ENCODE measurements at places on chromosomes 7 and 10.
A peak's percentile ranks its signal among the peaks of the same experiment; 100 is the strongest.

DNA sequence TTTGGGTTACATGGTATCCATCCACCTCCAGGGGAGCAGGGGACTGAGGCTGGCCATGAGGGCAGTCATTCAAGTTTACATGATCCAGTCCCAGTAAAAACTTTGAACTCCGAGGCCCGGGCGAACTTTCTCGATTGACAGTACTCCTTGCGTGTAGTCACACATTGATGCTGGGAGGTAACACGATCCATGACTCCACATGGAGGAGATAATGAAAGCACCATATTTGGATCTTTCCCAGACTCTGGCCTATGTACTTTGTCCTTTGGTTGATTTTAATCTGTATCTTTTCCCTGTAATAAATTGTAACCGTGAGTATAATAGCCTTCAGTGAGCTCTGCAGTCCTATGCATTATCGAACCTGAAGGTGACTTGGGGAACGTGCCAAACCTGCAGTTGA, 401.6 kb downstream of the KCNMA1 start:
- no peak for DNase-seq

DNA sequence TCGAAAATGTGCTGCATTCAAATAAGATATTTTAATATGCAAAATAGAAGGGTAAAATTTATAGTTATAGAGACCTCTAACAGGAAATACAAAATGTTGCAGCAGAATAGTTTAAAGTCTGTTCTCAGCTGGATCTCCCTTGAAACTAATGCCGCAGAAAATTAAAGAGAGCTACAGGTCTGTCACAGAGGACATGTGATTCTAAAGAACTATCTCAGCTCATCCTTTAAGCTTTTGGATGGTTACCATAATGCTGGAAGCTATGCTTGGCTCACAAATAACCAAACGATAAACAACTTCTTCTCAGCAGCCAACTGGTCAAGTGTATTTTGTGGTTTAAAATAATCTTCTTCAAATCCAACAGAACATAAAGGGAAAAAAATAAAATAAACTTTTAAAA, 353.0 kb downstream of the PARD3 start:
- DNase-seq: no peak

- peak; percentile 59 for DNase-seq
Observed at GRCh38 chr7:46566097-46566774, 645.2 kb upstream of the IGFBP3 start.

- no peak for DNase-seq
Observed at GRCh38 chr7:93751421-93751820, 139.1 kb downstream of the TFPI2 start.

DNA sequence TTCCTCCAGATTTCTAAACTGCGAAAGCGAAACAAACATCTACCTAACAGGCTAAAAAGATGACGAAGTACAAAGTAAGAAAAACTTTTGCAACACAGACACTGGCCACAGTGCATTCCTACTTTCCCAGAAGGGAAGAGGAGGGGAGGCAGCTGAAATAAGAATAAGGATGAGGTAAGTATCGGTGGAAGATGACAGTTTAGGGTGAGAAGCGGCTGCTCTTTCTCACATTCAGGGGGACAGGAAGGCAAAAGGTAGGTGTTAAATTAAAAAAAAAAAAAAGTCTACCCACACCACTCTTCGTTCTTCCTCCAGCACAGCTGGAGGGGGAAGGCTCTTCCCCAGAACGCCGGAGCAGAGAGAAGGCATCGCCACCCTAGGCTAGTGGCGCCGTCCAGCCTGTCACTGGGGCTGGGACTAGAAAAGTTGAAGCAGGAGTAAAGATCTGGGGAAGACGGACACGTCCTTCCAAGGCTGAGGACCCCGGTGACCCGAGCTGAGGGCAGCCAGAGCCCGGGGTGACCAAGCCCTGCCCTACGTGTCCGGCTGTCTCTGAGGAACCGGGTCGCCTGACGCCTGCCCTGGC, 846 bp downstream of the DNAJC1 start:
- peak; percentile 44 for DNase-seq

- no peak for DNase-seq
Observed at GRCh38 chr7:150860978-150861295, 8.6 kb downstream of the AOC1 start.

- DNase-seq: no peak
Observed at GRCh38 chr10:97690133-97690532, 3.1 kb upstream of the AVPI1 start.

DNA sequence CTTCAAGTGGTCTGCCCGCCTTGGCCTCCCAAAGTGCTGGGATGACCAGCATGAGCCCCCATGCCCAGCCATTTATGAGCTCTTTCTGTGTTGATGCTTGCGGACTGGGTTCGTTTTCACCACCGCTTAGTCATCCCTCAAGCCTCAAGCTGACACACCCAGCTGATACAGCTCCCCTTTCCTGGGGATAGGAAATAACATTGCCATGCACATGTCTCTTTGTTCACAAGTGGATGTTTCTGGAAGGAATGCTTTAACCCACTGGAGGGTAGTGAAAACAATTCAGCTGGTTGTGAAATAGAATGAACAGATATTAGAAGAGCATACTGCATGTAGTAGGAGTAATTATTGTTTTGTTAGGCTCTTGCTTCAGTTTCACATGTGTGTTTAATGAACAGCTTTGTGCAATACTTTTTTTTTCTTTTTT, 8.5 kb upstream of the METTL27 start:
- DNase-seq: peak; percentile 99

- no peak for DNase-seq
Observed at GRCh38 chr10:79941146-79941545, 7.8 kb downstream of the SFTPD start.

DNA sequence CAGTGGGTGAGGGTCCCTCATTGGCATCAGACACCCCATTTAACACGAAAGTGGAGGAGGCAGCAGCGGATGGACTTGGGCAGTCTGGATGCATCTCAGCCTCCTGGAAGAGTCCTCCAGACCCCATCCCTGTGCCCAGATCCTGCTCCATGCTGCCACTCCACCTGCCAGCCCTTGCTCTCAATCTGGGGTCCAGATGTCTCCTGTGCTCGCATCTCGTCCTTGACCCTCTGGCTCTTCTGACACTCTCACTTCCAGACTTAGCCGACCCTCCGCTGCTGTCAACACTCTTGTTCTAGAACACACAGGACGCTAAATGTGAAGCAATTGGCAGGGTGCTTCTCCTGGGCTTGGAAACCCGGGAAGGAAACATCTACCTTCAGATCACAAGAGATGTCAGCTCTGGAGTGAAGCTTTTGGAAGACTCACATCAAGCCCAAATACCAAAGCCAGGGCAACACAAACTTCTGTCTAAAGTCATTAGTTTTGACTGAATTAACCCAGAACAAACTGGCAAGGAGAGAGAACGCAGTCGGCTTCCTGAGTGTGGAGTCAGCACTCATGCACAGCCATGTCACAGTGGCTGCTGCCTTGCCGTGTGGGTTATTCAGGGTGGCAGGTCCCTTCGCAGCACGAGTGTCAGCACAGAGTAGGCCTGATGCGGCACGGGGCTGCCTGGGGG, 379.1 kb downstream of the TCERG1L start:
- no peak for DNase-seq

DNA sequence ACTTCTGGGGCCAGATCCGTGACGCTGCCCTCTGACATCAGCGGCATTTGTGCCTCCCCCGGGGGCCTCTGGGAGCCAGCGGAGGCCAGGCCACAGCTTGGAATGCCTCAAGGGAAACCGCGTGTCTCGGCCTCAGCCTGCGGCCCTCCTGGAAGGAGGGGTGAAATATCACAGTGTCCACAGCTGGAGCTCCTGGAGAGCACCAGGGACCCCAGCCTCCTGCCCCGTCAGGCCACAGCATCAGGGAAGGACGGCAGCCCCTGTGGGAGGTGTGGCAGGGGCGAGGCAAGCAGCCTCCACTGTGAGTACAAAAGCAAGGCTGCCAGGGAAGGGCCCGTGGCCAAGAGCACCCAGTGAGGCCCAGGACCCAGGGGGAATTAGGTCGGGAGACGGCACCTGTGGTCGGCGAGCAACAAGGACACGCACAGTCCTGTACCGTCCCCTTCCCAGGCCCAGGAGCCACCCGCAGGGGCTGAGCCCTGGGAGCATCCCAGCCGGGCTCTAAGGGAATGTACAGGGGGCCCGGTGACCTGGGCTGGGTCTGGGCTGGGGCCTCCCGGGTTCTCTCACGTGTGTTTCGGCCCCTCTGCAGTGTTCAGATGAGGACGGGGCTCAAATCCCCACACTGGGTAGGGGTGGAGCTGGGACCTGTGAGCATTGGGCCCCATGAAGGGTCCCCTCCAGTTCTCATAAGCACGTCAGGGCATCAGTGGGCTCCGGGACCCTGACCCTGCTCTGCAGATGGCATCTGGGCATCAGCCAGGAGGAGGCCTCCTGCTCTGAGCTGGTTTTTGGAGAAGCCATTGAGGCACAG, 18.7 kb upstream of the KNDC1 start:
- no peak for DNase-seq

DNA sequence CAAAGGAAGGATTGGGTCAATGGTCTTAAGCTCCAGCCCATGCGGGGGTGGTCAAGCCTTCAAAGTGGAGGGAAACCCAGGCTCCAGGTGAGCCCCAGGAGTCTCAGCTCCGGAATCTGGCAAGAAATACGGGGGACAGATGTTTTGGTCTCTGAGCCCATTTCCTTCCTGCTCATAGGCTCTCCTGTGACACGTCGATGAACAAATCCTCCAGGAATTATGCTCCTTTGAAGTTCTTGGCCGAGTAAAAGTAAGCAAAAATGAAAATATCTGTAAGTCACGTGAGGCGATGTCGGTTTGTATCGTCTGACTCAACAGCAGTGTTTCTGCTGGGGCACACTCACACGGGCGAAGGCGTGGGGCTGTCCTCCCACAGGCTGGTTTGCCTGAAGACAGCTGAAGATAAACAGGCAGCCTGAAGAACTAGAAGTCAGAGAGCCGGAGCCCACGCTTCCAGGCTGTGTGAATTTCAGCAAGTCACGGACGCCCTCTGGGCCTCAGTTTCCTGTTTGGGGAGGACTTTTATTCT, 52.6 kb upstream of the SMNDC1 start:
- peak; percentile 64 for DNase-seq

DNA sequence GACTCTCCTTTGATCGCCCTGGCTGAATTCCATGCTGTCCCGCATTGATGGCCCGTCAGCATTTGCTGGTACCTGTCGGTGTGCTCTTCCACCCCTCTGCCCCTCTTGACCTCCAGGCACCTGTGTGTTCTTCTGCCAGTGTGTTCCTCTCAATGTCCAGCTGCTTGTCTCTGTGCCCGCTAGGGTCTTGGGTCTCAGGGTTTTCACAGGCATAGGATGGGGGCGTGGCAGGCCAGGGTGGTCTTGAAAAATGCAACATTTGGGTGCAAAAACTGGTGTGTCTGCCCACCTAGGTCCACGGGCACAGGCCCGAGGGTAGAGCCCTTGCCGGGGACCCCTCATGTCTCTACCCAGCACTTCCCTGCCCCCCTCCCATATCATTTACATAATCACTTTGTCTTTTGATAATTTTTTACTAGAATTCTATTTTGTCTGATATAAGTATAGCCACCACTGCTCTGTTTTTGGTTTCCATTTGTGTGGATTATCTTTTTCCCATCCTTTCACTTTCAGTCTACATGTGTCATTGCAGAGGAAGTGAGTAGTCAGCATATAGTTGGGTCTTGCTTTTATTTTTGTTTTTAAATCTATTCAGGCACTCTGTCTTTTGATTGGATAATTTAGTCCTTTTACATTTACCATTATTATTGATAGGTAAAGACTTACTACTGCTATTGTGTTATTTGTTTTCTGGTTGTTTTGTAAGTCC, 46.6 kb upstream of the ADRA2A start:
- no peak for DNase-seq

DNA sequence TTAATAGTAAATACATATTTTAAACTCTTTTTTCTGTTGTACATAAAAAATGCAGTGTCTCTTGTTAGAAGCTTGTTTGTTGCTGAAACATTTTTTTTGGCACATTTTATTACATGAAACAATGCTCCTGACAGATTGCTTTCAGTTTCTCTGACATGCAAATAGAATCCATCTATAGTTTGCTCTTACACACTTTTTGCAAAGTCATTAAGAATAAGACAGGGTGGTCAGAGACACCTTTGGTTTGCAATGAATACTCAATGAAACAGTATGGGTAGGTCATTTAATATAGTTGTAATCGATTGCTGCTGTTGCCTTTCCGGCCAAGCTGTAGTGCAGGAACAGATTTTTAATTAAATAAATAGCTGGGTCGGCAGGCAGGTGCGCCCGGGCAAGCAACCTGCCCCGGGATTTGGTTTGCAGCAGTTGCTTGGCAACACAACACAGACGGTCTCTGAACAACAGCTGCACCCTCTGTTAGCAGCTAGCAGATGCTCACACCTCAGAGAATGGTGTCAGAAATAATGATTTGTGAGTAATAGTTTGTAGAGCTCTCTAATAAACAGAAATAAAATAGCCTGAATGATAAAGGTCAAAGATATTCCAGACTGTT, 115.7 kb upstream of the CACNA2D1 start:
- no peak for DNase-seq

DNA sequence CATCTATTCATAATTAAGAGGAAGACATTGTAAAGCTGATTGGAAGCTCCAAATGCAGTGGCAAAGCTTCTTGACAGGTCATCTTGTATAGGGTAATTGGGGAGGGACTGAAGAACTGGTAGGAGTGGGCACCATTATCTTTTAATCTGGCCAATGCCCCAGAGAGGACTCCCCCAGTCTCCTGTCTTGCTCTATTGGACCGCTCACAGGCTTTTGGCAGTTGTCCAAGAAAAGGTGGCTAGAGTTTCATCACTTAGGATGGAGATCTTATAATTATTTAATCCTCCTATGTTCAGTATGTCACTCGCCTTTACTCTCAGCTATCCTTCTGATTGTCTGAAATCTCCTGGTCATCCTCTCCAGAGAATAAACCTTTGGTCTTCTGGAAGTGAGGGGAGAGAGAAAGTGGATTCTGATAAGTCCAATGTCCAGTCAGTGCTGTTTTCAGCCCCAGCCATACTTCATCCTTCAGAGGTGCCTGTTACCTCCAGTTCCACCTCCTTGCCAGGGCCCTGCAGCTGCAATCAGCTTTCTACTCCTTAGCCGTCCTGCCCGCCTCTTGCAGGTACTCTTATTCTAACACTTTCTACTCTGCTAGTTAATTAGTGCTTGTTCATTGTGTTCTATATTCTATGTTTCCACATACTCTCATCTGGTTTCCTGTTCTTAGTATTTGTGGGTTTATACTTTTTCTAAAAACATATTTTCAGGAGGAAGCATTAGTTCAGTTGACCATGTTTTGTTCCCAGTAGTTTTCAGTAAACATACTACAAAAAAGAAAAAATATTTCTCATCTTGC, 241.6 kb downstream of the NSUN6 start:
- no peak for DNase-seq

DNA sequence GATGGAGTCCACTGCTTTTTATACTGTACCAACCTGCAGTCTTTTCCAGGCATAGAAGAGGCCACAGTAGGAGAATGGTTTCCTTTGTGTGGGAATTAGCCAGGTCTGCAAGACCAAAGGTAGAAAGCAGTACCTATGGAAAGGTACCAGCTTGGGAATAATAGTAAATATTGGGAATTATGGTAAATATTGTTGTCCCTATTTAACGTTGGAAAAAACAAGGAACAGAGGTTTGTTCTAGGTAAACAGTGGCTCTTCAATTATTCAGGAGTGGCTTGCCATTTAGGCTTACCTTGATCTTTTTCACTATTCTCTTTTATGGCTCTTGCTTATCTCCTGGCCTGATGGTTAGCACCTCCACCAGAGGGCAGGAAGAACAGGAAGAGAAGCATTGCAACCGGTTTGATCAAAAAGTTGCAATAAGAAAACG, 43.9 kb upstream of the GSAP start:
- DNase-seq: no peak
